ENCODE measurements at places on chromosomes 3 and 15.

GRCh38 chr3:186330772-186331460, 31.1 kb downstream of the DGKG start:
- no peak for DNase-seq

DNA sequence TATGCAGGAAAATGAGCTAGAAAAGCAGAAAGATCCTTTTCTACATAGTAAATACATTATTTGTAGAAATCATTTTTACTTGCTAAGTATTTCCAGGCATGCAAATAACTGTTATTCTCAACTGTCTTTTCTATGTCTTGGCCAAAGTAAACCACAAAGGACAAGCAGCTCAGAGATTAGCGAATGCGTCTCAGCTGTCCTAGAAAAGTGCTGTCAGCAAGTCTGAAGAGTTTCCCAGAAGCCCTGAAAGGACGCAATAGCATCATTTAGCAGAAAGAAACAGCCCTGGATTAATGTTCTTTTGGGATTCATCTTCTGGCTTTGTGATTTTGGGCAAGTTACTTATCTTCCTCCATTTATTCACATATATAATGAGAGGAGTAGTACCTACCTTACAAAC, 100.3 kb downstream of the ZIC1 start:
- DNase-seq: no peak

DNA sequence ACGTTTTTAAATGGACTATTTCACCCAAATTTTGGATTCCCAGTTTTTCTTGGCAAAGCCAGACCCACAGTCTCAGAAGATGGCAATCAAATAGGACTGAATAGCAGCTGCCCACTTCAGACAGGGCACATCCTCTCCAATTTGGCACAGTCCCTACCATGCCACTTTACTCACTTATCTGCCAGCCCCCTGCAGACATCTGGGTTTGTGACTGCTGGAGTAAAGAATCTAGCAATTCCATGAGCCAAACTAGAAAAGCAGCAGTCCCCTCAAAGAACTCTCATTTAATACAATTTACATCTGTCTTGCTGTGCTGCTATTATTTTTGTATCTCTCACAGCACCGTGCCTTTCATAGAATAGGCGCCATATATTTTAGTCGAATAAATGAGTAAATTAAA, 16.0 kb upstream of the LRRN1 start:
- DNase-seq: no peak

- no peak for DNase-seq
These were observed 1.0 kb downstream of the KLHL18 start for GRCh38 chr3:47283591-47284364.

GRCh38 chr3:151644986-151645385, 88.7 kb upstream of the AADACL2 start:
- DNase-seq: no peak

GRCh38 chr3:78613421-78613879, 1154.3 kb downstream of the ROBO1 start:
- no peak for DNase-seq

- DNase-seq: no peak
These were observed 15.4 kb downstream of the IREB2 start for GRCh38 chr15:78453447-78453846.
